ENCODE measurements at places on chromosomes 13 and 19. TPM values are rescaled to one million over a fixed set of nuclear protein-coding genes. Genes with fewer than 3 reads are reported as not detected.

DNA sequence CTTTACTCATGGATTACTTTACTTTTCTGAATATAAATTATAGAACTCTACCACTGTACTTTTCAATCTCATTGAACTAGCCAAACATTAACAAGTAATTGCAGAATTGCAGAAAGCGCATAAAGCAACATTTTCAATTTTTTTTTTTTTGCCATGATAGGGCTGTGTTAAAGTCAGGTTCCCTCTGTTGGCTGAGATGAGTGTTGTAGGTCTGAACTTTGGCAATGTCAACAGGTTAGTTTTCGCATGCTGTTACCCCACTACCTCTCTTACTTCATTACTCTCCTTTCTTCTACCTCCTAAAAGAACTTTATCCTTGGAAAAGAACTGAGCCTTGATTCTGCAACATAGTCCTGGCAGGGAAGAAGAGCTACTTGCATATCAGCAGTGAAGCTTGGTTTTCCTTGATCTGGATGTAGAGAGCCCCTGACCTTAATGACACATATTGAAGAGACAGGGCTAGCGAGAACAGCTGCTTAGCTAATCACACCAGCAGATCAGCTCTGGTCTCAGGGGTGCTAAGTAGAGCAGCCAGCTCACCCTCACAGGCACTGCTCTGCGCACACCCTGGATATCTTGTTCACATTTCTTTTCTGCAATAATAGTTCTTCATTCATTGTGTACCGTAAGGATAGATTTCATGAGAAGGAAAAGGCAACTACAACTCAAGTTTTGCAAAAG is 119.5 kb downstream of the FLT1 start:
- H3K4me3 ChIP-seq: no peak overlapping the region
- no peaks in the 10 kb centered on the region for H3K27me3 ChIP-seq

Gene C1QTNF9
- total RNA-seq: not detected

- no peak for DNase-seq
- H3K27ac ChIP-seq: peak overlapping the region; percentile 94
- H3K27me3 ChIP-seq: no peaks in the 10 kb centered on the region
- peaks cover 25% of the 10 kb centered on the region for H3K4me1 ChIP-seq
- H3K4me3 ChIP-seq: peak overlapping the region; percentile 15
Measured at GRCh38 chr13:37059848-37060192, 332 bp upstream of the SUPT20H start.

- no peak for DNase-seq
- H3K27me3 ChIP-seq: no peaks in the 10 kb centered on the region
- H3K4me1 ChIP-seq: no peaks in the 10 kb centered on the region
- H3K4me3 ChIP-seq: no peak overlapping the region
- H3K27ac ChIP-seq: no peak overlapping the region
- H3K36me3 ChIP-seq: no peaks in the 10 kb centered on the region
Measured at GRCh38 chr13:43401361-43401760, 378.0 kb downstream of the DNAJC15 start.

GRCh38 chr19:14337510-14337909 is 43.7 kb upstream of the ADGRE5 start:
- DNase-seq: no peak
- H3K27me3 ChIP-seq: no peaks in the 10 kb centered on the region
- H3K27ac ChIP-seq: no peak overlapping the region
- no peak overlapping the region for H3K4me3 ChIP-seq

Gene C2CD4C
- 1.6 TPM for total RNA-seq

Gene RPL21
- total RNA-seq: 460 TPM

DNA sequence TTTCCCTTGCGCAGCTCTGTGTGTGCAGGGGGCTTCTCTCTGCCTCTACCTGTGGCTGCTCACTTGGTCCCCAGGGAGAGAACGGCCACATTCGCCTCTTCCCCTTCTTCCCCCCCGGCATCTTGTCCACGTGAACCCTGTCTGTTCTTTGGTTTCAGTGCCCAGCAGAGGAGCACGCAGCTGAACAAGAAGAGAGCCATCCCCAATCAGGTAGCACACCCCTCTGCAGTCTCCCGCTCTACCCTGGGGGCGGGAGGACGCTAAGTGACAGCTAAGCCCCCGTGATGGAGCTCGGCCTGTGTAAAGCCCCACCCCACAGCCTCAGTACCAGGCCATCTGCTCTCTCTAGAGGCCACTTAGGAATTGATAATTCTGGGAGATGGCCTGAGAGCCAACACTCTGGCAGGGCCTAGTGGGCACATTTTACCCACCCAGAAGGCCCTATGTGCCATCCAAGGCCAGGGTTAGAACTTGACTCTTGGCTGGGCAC is 30.2 kb downstream of the TMED1 start:
- no peak for DNase-seq
- H3K4me1 ChIP-seq: peaks cover 9% of the 10 kb centered on the region
- H3K36me3 ChIP-seq: peaks cover 64% of the 10 kb centered on the region
- H3K27me3 ChIP-seq: no peaks in the 10 kb centered on the region

Gene IQCN
- total RNA-seq: 58.7 TPM

Gene EXOC3L2
- 2.2 TPM for total RNA-seq

DNA sequence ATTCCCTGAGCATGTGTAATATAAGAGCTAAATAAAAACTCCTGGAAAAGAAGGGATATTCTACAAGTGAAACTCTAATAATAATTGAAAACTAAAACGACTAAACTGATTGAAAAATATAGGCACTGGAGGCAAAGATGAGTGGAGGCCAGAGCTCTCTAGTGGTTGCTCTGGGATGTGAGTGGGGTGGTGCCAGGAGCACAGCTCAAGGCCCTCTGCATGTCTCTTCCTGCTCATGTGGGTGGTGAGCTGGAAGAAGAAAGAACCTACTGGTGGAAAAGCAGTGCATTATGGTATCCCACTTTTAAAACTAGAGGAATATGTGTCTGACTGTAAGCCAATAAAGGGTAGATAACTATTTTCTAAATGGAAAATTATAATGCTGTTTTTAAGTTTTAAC is 15.8 kb upstream of the ARHGEF7 start:
- no peaks in the 10 kb centered on the region for H3K4me1 ChIP-seq
- H3K36me3 ChIP-seq: no peaks in the 10 kb centered on the region
- no peak overlapping the region for H3K4me3 ChIP-seq
- H3K27me3 ChIP-seq: no peaks in the 10 kb centered on the region
- no peak for DNase-seq

DNA sequence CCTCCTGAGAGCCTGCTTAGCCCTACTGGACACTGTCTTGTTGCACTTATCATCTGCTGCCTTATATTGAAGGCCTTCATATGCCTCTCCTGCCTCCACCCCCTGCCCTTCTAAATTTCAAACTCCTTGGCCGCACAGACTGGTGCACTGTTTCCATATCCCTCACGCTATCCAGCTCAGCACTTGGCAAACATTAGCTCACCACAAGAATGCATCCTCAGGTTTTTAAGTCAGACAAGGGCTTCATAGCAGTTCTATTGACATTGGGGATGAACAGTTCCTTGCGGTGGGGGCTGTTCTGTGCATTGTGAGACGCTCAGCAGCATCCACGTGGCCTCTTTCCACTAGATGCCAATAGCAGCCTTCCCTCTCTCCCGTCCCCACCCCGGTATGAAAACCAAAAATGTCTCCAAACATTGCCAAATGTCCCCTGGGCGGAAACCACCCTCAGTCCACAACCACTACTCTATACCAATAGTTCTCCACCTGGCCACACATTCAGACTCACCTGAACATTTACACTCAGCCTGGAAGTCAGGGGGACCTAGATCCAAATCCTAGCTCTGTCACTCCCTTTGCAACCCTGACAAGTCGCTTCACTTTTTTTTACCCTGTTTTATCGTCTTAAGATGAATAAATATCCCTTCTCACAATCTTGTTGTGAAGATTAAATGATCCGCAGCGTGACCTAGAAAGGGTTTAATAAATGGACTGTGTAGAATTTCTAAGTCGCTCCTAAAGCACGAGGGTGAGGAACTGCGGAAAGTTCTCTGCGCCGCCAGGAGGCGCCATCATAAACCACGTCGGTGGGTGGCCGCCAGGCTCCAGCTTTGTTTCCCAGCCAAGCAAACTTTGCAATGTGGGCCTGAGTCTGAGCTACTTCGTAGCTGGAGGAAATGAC is 3.6 kb upstream of the CEACAM3 start:
- DNase-seq: peak; percentile 77
- H3K4me1 ChIP-seq: peaks cover 14% of the 10 kb centered on the region
- H3K36me3 ChIP-seq: no peaks in the 10 kb centered on the region
- H3K4me3 ChIP-seq: no peak overlapping the region

GRCh38 chr13:73274147-73274546 is 215.3 kb downstream of the KLF5 start:
- no peak for DNase-seq
- H3K27ac ChIP-seq: no peak overlapping the region
- H3K27me3 ChIP-seq: no peaks in the 10 kb centered on the region
- no peaks in the 10 kb centered on the region for H3K36me3 ChIP-seq

DNA sequence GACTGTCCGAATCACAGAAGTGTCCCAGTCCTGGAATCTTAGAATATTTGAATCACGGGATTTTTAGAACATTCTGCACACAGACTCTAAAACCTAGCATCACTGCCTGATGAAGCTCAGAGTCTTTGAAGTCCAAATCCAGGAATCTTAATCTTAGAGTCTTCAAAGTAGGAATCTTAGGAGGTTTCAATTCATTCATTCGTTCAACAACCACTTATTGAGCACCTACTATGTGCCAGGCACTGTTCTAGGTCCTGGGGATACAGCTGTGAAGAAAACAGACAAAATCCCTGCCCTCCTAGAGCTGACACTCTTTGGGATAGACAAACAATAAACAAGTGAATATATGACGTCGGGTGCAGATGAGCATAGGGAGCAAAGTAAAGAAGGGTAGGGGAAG is 1.7 kb downstream of the RTN2 start:
- no peak for DNase-seq
- H3K4me1 ChIP-seq: peaks cover 57% of the 10 kb centered on the region
- no peak overlapping the region for H3K4me3 ChIP-seq

Gene ZNF491
- 1.1 TPM for total RNA-seq

Gene ZNF546
- 2.1 TPM for total RNA-seq

Gene ZNF345
- 8.3 TPM for total RNA-seq

- H3K36me3 ChIP-seq: no peaks in the 10 kb centered on the region
- H3K27me3 ChIP-seq: no peaks in the 10 kb centered on the region
- H3K27ac ChIP-seq: peak overlapping the region; percentile 4
- no peaks in the 10 kb centered on the region for H3K4me1 ChIP-seq
Measured at GRCh38 chr13:99315186-99315585, 8.0 kb upstream of the GPR183 start.

DNA sequence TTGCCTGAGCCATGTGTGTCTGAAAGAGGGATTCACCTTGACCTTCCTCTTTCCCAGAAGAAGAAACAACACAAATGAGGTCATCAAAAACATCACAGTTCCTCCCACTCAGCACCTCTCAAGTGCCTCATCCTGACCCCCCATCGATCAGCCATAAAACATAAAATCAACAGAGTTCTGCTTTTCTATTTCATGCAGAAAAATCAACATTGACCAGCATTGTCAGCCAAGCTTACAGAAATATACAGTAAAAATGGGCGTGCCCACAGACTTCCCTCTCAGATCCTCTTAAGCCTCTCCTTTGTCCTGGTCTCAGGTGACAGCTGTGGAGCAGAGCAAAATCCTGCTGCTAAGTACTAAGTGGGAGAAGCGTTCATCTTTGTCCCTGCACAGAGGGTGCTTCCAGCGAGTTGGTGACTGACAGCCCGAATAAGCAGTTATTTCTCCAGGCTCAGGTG is 213.3 kb downstream of the OLFM4 start:
- no peaks in the 10 kb centered on the region for H3K36me3 ChIP-seq
- no peaks in the 10 kb centered on the region for H3K27me3 ChIP-seq
- H3K4me1 ChIP-seq: no peaks in the 10 kb centered on the region
- no peak overlapping the region for H3K4me3 ChIP-seq
- no peak overlapping the region for H3K27ac ChIP-seq
- no peak for DNase-seq

GRCh38 chr19:16611121-16611520 is 16.9 kb downstream of the MED26 start:
- no peaks in the 10 kb centered on the region for H3K27me3 ChIP-seq
- no peak overlapping the region for H3K4me3 ChIP-seq
- H3K36me3 ChIP-seq: no peaks in the 10 kb centered on the region

GRCh38 chr13:32262165-32262564 is 53.0 kb downstream of the ZAR1L start:
- no peak for DNase-seq
- no peaks in the 10 kb centered on the region for H3K27me3 ChIP-seq
- H3K27ac ChIP-seq: peak overlapping the region; percentile 23
- peaks cover 19% of the 10 kb centered on the region for H3K4me1 ChIP-seq
- H3K36me3 ChIP-seq: peaks cover 12% of the 10 kb centered on the region
- no peak overlapping the region for H3K4me3 ChIP-seq

GRCh38 chr19:55285229-55285890 is 1.6 kb downstream of the BRSK1 start:
- no peaks in the 10 kb centered on the region for H3K27me3 ChIP-seq
- H3K36me3 ChIP-seq: no peaks in the 10 kb centered on the region
- no peak overlapping the region for H3K27ac ChIP-seq
- peak; percentile 80 for DNase-seq

- H3K4me3 ChIP-seq: no peak overlapping the region
- no peaks in the 10 kb centered on the region for H3K27me3 ChIP-seq
- no peaks in the 10 kb centered on the region for H3K4me1 ChIP-seq
- H3K36me3 ChIP-seq: no peaks in the 10 kb centered on the region
Measured at GRCh38 chr13:82934000-82934399, 948.3 kb downstream of the SLITRK1 start.

Gene KCNN1
- total RNA-seq: not detected

GRCh38 chr13:98293570-98294142 is 116.6 kb upstream of the RNF113B start:
- peak overlapping the region; percentile 51 for H3K27ac ChIP-seq
- H3K4me1 ChIP-seq: peaks cover 21% of the 10 kb centered on the region
- H3K36me3 ChIP-seq: no peaks in the 10 kb centered on the region
- no peak for DNase-seq
- no peaks in the 10 kb centered on the region for H3K27me3 ChIP-seq
- H3K4me3 ChIP-seq: no peak overlapping the region

- no peak for DNase-seq
- H3K4me3 ChIP-seq: no peak overlapping the region
- H3K4me1 ChIP-seq: no peaks in the 10 kb centered on the region
- no peak overlapping the region for H3K27ac ChIP-seq
Measured at GRCh38 chr19:34808566-34808965, 35.6 kb upstream of the ZNF599 start.

GRCh38 chr13:114122127-114122511 is 10.3 kb downstream of the RASA3 start:
- H3K4me3 ChIP-seq: no peak overlapping the region
- H3K27ac ChIP-seq: no peak overlapping the region
- no peaks in the 10 kb centered on the region for H3K36me3 ChIP-seq
- H3K4me1 ChIP-seq: peaks cover 11% of the 10 kb centered on the region
- no peak for DNase-seq

Gene CACNA1A
- 0.67 TPM for total RNA-seq

Gene LHB
- not detected for total RNA-seq

GRCh38 chr13:31160857-31161556 is 697 bp downstream of the HSPH1 start:
- H3K36me3 ChIP-seq: no peaks in the 10 kb centered on the region
- H3K4me3 ChIP-seq: peak overlapping the region; percentile 94
- DNase-seq: peak; percentile 90
- peak overlapping the region; percentile 93 for H3K27ac ChIP-seq
- peaks cover 16% of the 10 kb centered on the region for H3K4me1 ChIP-seq
- H3K27me3 ChIP-seq: no peaks in the 10 kb centered on the region

- no peaks in the 10 kb centered on the region for H3K27me3 ChIP-seq
- no peak overlapping the region for H3K4me3 ChIP-seq
Measured at GRCh38 chr19:14718522-14719116, 28.8 kb downstream of the ZNF333 start.

- H3K4me1 ChIP-seq: no peaks in the 10 kb centered on the region
- H3K4me3 ChIP-seq: no peak overlapping the region
- H3K27ac ChIP-seq: no peak overlapping the region
- no peak for DNase-seq
- H3K27me3 ChIP-seq: no peaks in the 10 kb centered on the region
- H3K36me3 ChIP-seq: no peaks in the 10 kb centered on the region
Measured at GRCh38 chr13:34417896-34418295, 524.2 kb upstream of the NBEA start.

- H3K4me3 ChIP-seq: no peak overlapping the region
- peak overlapping the region; percentile 32 for H3K27ac ChIP-seq
- H3K36me3 ChIP-seq: no peaks in the 10 kb centered on the region
- H3K4me1 ChIP-seq: peaks cover 42% of the 10 kb centered on the region
Measured at GRCh38 chr13:50914848-50915247, 5.3 kb downstream of the RNASEH2B start.

Data from upper lobe of left lung (tissue), 6 donors.